ENCODE measurements at places on chromosomes 2 and 18.

DNA sequence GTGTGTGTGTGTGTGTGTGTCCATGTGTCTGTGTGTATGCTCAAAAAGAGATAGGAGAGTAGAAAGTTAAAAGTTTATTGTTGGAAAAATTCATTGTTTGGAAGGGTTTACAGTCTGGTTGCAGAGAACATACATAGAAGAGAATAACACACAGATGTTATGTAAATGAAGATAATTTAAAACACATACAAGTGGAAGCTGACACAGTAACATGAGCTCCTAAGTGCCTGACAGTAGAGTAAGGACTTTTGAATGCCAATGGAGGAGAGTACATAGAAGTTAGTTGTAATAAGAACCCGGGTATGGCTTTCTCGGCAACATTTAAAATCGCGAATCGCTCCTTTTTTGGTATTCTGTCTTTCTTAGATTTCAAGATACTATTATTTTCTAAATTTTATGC is 137.0 kb upstream of the FANCL start:
- no peak for DNase-seq

- no peak for DNase-seq
Measured at GRCh38 chr2:182166406-182166805, 180.8 kb downstream of the PPP1R1C start.

DNA sequence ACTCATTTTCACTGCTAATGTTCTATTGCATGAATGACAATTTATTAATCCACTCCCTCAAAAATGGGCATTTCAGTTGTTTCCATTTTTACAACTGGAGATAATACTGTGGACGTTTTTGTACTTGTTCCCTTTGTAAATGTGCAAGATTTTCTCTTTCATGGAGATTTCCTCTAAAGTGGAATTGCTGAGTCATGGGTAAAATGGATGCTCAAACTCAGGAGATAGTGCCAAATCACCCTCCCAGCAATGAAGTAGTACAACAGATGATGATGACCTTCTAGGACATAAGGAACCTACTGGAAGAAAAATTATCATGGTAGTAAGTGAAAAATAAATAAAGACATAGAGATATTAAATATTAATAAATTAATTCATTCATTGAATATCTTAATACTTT is 460.8 kb upstream of the CHST9 start:
- no peak for DNase-seq

- no peak for DNase-seq
Measured at GRCh38 chr2:109352898-109353689, 224.1 kb downstream of the SH3RF3 start.

Measured in left renal cortex interstitium (tissue), 4 donors.